ENCODE measurements at places on chromosomes 4 and X. TPM values are rescaled to one million over a fixed set of nuclear protein-coding genes. Genes with fewer than 3 reads are reported as not detected.

GRCh38 chr4:79442422-79442821 lies 34.4 kb upstream of the GK2 start:
- no peak for DNase-seq

GRCh38 chr4:8435656-8436121 lies 4.8 kb downstream of the ACOX3 start:
- peak; percentile 54 for DNase-seq

The UGT2A1 gene
- not detected for total RNA-seq

DNA sequence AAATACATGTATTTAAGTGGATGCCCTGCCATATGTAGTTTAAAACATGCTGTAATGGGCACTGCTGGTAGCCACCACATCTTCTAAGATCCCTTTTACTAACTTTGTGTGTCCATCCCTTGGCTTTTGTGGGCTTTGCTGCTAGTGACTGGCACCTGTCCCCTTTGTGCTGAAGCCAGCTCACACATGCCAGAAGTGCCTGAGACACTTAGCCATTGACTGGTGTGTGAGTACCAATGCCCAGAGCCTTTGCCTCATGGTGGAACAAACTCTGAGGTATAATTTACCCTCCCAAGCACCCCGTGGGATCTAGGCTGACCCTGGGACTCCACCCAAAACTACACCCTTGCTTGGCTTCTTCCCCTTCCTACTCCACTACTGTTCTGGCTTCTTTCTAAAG lies 33.0 kb downstream of the ARHGAP6 start:
- DNase-seq: no peak

DNA sequence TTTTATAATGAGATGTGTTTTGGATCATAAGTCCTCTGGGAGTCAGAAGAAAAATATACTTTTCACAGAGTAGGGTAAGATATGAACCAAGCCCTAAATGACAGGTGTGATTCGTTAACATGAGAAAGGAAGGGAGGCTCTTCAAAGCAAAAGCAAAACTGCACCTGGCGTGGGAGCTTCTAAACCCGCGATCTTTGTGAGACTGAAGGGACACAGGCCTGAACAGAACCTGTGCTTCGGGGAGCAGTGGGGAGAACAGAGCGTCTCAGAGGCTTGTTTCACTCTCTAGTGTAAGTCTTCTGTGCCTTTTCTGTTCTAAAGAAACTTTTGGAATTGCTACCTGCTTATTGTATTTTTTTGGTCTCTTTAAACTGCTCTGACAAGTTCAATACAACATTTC lies 30.2 kb upstream of the CYP4V2 start:
- no peak for DNase-seq

DNA sequence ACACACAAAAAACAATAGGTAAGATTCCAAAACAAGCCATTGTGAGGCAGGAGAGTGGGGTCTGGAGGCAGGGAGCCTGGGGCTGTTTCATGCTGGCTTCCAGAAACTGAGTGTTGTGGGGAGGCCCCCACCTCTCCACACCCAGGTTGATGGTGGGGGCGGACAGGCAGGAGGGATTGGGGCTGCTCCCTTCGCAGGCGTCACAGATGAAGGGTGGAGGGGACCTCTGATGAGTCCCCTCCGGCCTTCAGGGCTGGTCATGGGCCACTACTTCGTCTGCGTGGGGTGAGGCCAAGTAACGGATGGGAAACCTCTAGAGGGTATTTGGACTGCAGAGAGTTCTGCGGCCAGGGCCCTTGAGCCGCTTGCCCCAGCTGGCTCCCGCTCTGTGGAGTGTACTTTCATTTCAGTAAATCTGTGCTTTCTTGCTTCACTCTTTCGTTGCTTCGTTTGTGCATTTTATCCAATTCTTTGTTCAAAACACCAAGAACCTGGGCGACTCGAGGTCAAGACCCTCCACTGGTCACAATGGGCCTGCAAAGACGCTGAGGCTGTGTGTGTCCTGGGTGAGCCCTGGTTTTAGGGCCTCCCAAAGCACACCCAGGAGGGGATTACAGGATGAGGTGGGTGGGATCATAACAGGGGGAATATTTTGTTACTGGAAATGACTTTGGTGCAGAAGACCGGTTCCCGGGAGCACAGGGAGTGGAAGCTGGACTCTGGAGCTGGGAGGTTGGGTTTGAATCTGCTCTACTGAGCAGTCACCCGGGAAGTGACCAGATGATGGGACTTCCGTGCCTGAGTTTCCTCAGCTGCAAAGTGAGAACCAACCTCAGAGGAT lies 83.7 kb upstream of the ADRA2C start:
- DNase-seq: no peak

DNA sequence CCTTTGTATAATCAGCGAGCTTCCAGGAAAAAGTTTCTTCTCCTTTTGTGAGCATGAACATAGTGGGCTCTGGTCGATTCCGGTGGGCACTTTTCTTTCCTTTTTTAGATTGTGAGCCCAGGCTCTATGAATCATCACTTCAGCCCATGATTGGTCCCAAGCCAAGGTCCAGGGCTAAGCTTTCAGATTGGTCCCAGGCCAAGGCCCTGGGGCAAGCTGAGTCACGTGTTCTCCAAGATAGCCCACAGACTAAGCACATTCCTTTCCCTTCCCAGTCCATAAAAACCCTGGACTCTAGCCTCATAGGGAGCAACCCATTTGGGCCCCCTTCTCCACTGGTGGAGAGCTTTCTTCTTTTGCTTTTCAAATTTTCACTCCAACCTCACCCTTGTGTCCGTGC lies 430.5 kb downstream of the NAP1L3 start:
- DNase-seq: no peak

GRCh38 chr4:40099010-40099409 lies 42.4 kb downstream of the N4BP2 start:
- DNase-seq: no peak

The SORBS2 gene
- total RNA-seq: 36.5 TPM

The AFM gene
- total RNA-seq: not detected

DNA sequence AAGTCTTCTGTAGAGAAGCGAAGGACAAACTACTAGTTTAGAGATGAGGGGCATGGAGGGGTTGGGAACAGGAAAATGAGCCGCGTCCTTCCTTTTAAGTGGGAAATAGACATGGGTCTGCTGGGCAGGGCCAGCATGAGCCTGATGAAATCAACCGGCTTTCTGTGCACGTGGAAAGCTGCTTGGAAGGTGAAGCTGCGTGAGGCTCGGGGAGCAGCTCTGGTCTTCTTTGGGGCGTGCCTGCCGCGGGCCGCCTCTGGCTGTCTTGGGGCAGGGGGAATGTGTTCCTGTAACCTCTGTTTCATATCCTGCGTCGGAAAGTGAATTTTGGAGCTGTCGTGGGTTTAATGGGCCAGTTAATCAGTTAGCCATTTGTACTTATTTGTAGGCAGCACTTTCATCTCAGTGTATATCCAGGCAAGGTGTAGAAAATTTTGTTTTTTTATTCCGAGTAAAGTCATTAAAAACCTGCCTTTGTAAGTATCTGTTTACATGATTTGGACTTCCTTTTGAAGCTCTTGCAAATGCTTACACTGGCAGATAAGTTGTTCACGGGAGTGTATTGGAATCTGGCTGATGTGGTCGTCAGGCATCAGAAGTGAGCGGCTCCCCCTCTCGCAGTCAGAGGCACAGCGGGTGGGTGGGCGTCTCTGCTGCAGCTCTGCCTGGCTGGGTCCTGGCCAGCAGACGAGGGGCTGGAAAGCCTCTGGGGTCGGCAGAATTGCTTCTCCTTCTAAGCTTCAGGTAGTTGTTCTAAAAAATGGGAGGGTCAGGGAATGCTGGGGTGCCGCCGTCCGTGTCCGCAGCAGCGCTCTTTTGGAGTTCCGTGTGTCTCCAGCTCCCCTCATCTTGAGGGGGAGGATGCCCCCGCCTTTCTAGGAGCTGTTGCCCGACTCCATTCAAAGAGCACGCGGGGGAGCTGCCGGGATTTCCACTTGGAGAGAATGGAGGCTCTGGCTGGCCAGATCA lies 70.5 kb upstream of the HGFAC start:
- DNase-seq: no peak

GRCh38 chr4:94559351-94559806 lies 107.6 kb downstream of the PDLIM5 start:
- no peak for DNase-seq

The DRP2 gene
- total RNA-seq: 0.08 TPM

The BMP3 gene
- 10.5 TPM for total RNA-seq
